ENCODE measurements at places on chromosomes 2 and 18.

DNA sequence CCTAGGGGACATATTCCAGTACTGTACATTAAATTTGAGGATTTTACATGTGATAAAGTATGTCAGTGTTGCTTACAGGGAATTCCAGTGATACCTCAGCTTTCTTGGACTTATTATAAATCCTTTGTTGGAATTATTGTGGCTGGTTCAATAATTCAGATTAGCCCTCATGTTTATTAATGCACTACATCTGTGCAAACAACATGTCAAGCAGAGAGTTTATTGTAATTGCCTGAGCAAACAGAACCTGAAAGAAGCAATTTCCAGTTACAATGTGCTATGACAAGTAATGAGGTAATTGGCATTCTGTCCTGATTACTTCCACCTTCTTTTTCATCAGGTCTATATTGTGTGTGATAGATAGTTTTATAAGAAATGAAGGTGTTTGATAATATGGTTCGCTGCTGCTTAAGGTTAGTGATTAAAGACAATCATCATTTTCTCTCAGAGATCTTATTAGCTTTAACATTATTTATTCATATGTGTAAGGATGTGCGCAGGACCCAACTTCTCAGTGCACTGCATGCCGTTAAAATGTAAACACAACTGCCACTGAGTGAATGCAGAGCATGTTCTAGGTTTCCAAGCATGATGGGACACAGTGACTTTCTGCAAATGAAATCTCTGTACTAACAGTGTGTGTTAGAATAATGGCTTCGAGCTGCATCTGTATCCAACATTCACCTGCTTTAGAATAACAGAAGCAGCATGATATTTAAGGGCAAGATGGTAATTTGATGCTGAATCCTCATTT, 973.7 kb upstream of the POU3F3 start:
- no peak for DNase-seq

DNA sequence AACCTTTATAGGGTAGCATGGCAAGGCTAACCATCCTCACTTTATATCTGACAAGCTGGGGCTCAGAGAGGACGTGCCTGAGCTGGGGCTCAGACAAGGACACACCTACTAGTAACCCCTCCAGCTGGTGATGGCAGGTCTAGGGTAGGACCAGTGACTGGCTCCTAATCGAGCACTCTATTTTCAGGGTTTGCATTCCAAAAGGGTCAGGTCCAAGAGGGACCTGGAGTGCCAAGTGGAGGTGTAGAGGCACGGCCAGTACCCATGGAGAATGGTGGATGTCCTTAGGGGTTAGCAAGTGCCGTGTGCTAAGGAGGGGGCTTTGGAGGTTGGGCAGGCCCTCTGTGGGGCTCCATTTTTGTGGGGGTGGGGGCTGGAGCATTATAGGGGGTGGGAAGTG, 1.2 kb upstream of the DES start:
- no peak for DNase-seq

DNA sequence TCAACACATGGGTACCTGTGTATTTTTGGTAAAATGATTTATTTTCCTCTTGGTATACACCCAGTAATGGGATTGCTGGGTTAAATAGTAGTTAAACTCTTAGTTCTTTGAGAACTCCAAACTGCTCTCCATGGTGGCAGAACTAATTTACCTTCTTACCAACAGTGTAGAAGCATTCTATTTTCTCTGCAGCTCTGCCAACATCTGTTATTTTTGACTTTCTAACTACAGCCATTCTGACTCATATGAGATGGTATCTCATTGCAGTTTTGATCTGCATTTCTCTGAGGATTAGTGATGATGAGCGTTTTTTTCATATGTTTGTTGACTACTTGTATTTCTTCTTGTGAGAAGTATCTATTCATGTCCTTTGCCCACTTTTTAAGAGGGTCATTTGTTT, 180.6 kb downstream of the FSIP2 start:
- DNase-seq, result no peak

DNA sequence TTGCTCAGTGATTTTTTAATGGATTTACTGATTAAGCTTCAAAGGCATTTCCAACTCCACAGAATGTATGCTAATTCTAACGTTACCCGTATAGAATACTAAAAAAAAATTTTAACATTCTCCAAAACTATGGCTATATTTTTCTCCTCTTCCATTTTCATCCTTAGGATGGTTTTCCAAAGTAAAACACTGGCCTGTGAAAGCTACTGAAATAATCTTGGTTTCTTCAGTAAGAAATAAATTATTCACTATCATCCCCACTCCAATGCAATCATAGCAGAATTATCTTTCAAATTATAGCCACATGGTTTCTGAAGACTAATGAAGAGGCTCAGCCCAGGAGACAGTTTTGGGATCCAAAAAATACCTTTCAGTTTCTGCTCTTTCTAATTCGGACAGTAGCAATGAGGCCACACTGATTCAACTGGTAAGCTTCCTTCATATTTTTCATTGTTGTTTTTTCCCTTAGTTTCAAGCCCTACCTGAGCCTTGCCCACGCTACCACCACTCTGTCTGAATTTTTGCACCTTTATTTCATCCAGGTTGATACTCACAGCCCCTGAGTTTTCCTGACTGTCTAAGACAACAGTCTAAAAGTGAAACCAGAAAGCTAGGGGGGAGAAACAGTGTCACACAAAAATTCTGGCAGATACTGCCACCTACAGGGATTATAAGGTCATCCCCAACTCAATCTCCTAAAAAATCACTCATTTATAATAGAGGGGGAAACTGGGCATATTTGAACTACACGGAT, 887.9 kb downstream of the NRXN1 start:
- DNase-seq, result peak; percentile 21

Measured in GM13976 (cell line).